ENCODE measurements at places on chromosomes 1 and 21.
A peak's percentile ranks its signal among the peaks of the same experiment; 100 is the strongest.

- DNase-seq, result no peak
Observed at GRCh38 chr1:168972887-168973286, 133.6 kb upstream of the ATP1B1 start.

- DNase-seq, result no peak
Observed at GRCh38 chr21:45962531-45963231, 18.9 kb upstream of the COL6A1 start.

DNA sequence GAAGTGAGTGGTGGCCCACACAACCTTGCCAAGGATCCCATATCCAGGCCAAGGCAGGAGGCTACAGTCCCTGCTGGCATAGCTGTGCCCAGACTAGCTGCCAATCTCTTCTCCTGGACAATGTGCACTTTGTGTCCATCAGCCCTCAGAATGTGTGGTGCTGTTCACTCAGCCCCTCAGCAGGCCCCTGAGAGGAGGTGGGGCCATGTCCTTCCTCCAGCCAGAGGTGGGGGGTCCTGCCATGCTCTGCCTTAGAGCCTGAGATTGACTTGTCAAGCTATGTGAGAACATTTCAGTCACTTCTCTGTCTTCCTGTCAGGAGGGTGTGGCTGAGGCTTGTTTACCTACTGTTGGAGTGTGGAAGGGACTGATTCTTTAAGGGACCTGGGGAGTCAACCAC lies 1.4 kb downstream of the NCF2 start:
- DNase-seq, result no peak

GRCh38 chr21:29568020-29568697 lies 269.4 kb downstream of the BACH1 start:
- DNase-seq, result no peak

GRCh38 chr1:243397613-243398321 lies 141.9 kb downstream of the SDCCAG8 start:
- DNase-seq, result no peak

GRCh38 chr1:201827321-201828216 lies 1.4 kb upstream of the IPO9 start:
- no peak for DNase-seq

DNA sequence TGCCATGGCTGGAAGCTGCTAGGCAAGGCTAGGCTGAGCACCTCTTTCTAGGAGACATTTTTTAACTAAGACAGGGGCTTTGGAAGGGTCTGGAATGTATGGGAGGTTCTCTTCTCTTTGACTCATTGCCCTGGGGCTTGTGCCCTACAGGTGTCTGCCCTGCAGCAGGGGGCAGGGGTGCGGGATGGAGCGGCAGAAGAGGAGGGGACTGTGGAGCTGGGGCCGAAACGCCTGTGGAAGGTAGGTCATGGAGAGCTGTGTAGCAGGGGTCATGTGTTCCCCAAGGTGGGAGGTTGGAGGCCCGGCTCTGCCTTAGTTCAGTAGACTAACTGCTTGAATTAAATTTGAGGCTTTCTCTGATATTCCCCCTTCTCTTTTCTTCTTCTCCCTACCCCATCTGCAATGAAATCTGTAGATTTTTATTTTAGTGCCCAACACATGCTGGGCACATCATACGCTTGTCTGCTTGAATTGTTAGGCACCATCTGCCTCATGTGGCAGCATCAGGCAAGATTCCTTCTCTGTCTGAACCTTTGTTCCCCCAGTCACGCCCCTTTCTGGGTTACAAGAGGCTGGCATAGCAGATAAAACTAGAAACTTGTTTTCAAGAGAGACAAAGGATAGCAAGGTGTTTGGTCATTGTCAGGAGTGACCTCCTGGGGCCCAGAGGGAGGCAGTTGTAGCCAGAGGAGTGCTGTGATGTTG lies 18.4 kb downstream of the PPFIA4 start:
- DNase-seq, result no peak

DNA sequence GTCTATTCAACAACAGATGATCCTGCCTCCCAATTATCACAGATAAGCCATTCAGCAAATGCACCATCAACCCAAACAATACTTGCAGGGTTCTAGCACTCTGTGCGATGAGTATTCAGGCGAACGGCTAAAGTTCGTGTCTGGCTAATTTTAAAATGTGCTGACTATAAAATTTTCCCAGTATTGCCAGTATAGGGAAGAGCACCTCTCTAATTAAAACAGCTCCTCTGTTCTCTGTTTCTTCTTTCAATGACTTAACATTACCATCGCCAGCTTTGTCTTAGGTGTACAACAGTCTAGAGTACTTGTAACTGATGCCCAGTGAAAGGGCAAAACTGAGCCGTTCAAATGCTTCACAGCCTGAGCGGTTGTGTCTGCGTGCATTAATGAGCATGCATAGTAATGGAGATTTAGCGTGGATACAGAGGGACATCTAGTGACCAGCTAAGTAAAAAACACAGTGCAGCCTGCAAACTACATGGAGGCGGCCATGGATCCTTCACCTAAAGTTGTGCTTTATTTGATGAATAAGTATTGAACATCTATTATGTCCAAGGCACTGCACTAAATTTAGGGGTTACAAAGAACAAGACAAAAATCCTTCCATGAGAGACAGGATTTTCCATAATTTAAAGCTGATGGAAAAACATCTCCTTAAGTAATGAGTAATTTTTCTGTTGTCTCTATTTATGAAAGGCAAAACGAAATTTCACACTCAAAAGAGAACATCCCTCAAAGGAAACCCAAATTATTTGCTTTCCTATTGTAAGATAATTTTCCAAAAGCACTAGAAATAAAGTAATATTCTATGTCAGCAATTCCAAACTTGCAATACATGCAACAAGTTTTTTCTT lies 120.0 kb downstream of the SETD4 start:
- DNase-seq, result no peak

DNA sequence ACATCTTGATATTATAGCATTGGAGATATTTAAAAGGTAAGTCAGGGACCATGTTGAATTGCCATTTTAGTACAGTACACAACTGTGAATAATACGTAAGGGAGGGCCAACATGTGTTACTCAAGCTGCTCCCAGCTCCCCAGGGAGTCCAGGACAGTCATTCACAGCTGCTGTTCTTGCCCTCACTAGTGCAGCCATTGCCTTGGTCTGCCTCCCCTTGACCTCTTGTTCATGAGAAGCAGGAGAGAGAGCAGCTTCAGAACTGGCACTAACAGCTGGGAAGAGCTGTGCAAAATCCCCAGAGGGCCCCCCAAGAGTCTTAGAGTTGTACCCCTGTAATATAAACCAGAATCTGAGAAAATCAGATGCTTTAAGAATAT lies 16.4 kb downstream of the TCEANC2 start:
- no peak for DNase-seq

GRCh38 chr21:33554236-33554981 lies 11.6 kb downstream of the SON start:
- DNase-seq, result no peak

GRCh38 chr1:59788825-59789224 lies 25.9 kb upstream of the HOOK1 start:
- no peak for DNase-seq

GRCh38 chr1:42479621-42480020 lies 16.5 kb downstream of the CCDC30 start:
- DNase-seq, result no peak

DNA sequence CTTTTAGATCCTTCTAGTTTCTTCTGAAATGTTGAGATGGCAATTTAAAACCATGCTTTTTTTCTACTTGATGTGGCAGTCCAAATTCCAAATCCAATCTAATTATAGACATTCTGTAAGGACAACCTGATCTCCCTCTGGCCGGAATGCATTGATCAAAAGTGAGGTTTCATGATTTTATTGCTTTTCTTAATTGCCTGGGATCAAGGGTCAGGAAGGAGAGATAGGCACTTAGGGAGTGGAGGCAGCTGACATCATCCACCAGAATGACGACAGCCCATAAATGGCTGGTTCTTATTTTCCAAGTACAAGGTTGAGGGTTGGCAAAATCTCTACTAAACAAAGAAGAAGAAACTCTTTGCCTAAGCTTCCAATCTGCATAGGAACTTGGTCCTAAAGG lies 46.4 kb upstream of the SCCPDH start:
- no peak for DNase-seq

DNA sequence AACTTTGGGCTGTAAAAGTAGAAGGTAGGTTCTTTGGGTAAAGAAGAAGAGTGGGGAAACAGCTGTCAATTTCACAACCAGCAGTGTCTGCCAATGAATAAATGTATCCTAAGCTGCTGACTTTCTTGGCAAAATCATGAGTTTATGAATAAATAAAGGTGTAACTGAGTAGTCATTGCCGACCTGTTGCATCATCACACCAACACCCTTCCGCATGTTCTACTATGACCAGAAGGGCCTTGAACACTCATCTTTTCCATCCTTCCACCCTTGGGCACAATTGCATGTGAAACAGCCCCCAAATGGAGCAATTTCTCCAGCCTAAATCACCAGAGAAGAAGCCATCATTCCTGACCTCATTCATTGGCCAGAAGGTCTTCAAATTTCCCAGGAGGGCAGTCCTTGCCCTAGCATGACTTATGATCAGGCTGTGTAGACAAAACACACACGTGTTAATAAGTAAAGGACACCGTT lies 31.2 kb upstream of the QSOX1 start:
- no peak for DNase-seq

- DNase-seq, result no peak
Observed at GRCh38 chr1:115652236-115652788, 10.5 kb downstream of the VANGL1 start.

- DNase-seq, result no peak
Observed at GRCh38 chr1:16615253-16616252, 2.2 kb upstream of the NBPF1 start.

DNA sequence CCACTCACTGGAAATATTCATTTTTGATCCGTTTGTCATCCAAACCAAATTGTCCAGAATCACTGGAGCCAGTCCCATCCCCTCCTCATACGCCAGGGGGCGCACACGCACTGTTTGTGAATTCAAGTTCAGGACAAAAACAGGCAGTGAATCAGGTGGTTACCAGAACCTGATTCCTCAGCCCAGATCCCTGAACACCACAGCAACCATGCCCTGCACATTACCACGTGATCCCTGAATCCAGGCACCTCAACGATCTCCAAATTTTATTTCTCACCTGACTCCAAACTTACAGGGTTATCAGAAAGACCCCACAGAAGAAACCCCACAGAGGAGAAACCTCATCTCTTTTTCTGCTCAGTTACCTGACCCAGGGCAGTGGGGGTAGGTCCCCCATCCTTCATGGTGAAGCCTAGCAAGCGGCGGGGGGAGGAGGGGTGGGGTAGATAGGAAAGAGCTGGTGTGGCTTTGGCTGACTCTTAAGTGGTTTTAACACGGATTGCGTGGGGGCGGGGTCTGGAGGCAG lies 1.4 kb upstream of the PTPRF start:
- peak; percentile 66 for DNase-seq

GRCh38 chr1:36089393-36090121 lies 865 bp downstream of the ADPRS start:
- no peak for DNase-seq

- no peak for DNase-seq
Observed at GRCh38 chr1:202934755-202935154, 7.7 kb upstream of the KLHL12 start.

GRCh38 chr1:101431956-101432510 lies 195.2 kb downstream of the S1PR1 start:
- DNase-seq, result no peak

DNA sequence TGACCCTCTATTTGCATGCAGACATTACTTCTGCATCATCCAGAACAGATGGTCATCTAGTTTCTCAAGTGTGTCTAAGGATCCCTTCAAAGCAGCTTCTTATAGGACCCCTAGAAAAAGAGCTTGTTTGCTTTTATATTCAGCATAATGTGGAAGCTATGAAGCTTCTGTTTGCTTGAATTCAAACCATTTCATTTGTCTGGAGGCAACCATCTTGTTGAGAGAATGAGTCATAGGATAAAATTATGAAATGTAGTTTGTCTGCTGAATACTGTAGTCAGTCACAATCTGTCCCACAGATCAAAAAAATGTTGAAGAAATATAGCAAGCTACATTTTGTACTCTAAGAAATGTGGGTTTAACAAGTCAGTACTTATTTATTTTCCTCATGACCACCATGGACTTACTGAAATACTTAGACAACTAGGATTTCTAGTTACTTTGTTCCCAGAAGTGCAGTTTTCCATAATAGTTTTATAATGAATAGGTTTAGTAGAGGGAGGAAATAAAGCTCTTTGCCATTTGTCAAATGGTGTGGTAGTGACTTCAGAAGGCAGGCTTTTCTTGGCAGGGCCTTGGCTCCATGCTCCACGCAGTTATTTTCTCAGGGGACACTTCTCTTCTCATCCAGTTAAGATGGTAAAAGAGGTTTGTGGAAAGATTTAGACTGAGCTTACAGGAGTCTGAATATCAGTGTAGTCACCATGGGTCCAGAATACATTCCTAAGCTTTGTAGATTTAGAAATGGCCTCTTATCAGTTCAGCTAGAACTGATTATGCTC lies 74.8 kb upstream of the DEPDC1 start:
- DNase-seq, result no peak

DNA sequence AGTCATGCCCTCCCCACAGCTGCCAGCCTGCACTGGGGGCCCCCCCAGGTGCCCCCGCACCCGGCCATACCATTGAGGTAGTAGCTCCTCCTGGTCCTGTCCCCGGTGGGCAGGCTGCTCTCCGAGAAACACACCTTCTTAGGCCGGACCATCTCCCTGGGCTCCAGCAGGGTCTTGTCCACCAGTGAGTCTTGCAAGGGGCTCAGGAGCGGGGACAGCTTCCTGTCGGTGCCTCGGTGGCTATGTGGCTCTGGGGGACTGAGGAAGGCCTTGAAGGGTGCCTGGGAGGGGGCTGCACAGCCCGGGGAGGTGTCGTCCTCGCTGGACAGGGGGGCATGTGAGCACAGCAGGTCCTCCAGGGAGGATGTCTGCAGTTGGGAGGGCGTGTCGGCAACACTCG lies 12.9 kb upstream of the FTCD start:
- DNase-seq, result no peak

- DNase-seq, result no peak
Observed at GRCh38 chr1:217133958-217134856, 411.0 kb upstream of the ESRRG start.

- DNase-seq, result no peak
Observed at GRCh38 chr1:228007801-228008341, 1.1 kb downstream of the WNT3A start.

DNA sequence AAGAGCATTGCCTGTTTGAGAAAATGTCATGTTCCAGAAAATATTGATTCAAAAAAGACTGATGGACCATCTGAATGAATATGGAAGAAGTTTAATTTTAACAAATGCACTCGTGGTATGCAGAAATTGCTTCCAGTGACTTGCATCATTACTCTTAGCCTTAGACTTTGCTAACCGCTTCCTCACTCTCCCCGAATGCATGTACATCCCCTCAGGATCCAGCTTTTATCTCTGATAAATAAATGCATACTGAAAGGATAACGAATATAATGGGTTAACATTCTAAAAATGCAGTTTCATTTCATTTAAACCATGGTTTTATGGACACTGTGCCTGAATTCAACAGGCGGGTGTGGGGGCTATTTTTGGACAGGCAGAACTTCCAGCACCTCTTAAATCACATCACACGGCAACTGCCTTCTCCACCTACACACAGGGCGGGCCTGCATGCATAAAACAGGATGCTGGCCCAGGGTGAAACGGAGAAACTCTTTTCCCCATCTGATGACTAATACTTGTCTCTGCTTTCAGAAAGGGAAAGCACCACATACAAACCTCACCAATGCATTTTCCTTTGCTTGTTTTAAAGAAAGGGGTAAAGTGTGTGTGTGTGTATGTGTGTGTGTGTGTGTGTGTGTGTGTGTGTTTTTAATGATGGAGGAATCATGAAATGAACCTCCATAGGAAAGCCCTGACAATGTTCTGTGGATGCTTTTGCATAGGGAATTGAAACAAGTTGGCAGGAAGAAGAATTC lies 48.7 kb downstream of the SPAG17 start:
- peak; percentile 7 for DNase-seq

GRCh38 chr1:75643460-75643859 lies 32.5 kb upstream of the SLC44A5 start:
- no peak for DNase-seq

- no peak for DNase-seq
Observed at GRCh38 chr1:29429656-29430055, 193.3 kb downstream of the PTPRU start.
